ENCODE measurements at places on chromosomes 6 and 20.

- DNase-seq, result no peak
Observed at GRCh38 chr6:46465294-46466165, 25.7 kb downstream of the RCAN2 start.

GRCh38 chr6:30515106-30515505 lies 25.8 kb downstream of the HLA-E start:
- DNase-seq, result peak; percentile 45

- DNase-seq, result no peak
Observed at GRCh38 chr6:60991427-60992028, 1294.5 kb downstream of the KHDRBS2 start.

DNA sequence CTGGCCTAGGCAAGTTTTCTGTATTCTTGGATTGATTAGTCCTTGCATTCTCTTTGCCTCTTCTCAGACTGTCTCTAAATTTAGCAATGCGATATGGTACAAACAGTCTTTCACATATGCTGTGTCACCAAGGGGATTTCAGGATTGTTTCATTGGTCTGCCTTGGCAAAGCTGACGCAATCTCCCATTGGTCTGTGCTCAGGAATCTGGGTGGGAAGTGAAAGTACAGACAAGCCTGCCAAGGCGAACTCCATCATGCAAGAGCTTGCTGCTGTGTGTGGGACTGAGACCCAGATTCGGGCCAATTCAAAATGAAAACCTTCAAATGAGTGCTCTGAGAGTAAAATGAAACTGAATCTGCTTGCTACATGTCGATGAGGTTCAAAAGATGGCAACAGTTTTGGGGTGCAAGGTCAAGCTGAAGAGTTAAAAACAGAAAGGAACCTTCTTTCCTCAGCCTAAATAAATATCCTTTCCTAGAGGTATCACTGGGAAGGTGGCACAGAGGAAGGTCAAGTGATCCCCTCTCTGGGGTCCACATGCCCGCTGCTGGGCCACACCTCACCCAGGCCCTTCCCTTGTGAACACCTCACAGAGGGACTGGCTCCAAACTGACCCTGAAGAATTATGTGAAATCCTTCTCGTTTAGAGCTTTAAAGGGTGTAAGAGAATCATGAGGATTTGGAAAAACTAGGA lies 198.8 kb upstream of the PREP start:
- no peak for DNase-seq

DNA sequence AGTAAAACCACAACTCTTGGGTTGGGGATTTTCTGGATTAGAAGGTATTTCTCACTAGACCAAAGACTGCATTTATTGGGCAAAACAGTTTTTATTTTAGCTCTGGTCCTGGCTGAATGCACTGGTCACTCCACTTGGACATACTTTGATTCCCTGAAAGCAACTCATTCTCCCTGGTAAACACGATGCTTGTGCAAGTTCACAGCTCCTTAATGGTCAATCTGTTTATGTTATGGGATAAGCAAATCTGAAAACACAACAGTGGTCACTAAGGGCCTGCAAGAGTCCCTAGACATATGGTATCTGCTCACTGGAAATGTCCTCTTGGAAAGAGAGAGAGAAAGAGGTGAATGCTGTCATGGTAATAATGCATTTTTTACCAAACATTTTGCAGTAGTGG lies 559.8 kb downstream of the CDH26 start:
- no peak for DNase-seq

DNA sequence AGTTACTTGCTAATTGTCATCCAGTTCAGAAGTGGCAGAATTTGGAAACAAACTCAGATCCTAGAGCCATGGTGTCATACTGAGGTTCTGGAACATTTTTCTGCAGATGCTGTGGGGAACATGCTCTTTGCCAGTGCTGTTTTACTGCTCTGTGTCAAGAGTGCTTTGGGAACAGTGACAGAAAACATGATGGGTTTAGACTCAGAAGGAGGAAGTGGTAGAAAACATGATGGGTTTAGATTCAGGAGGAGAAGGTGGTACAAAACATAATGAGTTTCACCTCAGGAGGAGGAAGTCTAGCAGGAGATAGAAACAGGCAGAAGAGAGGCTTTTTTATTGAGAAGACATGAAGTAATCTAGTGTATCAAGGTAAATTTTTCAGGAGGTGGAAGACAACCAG lies 815.5 kb downstream of the DHX35 start:
- DNase-seq, result no peak

- DNase-seq, result no peak
Observed at GRCh38 chr20:59320426-59320825, 20.0 kb downstream of the EDN3 start.
